ENCODE measurements at places on chromosomes 12 and 14. TPM values are rescaled to one million over a fixed set of nuclear protein-coding genes. Genes with fewer than 3 reads are reported as not detected.

Gene USP44
- total RNA-seq, result 0.29 TPM

Gene CEBPE
- total RNA-seq, result not detected

Gene TEX22
- total RNA-seq, result not detected

Gene OR6C4
- total RNA-seq, result not detected

All from placental pericyte (primary cell).